KG1 (cell line): ENCODE measurements at places on chromosomes 16 and 17.

GRCh38 chr17:55336426-55336825 lies 71.7 kb downstream of the HLF start:
- no peak for DNase-seq

- no peak for DNase-seq
Measured at GRCh38 chr16:13864689-13865088, 55.3 kb upstream of the ERCC4 start.

- DNase-seq = no peak
Measured at GRCh38 chr17:73872816-73873215, 228.6 kb upstream of the SDK2 start.

GRCh38 chr17:37732316-37732715 lies 12.5 kb downstream of the HNF1B start:
- DNase-seq = no peak

- DNase-seq = no peak
Measured at GRCh38 chr16:22642416-22643088, 131.9 kb downstream of the NPIPB5 start.
